Iris pigment epithelial cell (primary cell): ENCODE measurements at places on chromosomes 7 and 10.

DNA sequence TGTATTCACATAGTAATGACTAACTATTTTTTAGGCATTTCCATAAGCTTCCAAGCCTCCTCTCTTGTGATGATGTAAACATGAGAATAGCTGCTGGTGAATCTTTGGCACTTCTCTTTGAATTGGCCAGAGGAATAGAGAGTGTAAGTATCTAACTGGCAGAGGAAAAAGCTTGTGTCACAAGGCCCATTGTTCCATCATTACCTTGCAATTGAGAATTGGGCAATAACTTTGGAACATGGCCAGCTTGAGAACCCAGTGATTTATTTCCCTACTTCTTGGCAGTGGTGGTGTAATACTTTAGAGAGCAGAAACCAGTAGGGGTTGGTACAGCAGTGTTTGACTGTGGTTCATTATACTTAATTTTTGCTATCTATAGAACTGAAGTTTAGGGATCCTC lies 12.0 kb downstream of the IFRD1 start:
- DNase-seq = peak; percentile 92

DNA sequence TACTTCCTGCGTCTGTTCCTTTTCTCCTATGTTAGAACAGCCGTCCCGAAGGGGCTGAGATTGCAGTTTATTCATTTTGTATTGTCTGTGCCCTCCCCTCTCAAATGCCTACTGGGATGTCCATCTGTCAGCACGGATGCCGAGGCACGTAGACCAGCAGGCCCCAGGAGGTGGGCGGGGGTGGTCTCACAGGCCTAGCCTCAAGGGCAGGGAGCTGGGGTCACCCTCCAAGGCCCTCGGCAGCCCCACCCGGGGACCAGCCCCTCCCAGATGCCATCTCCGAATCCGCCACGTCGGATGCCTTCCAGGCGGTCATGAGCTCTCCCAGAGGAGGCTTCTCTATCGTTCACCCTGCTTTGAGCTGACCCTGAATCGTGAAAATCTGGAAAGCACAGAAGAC lies 59.7 kb downstream of the ELFN1 start:
- DNase-seq = no peak

- no peak for DNase-seq
These were observed 429.1 kb downstream of the ACTR3B start for GRCh38 chr7:153188630-153189029.

GRCh38 chr7:95204618-95205017 lies 119.7 kb downstream of the PON1 start:
- DNase-seq = no peak

- DNase-seq = no peak
These were observed 211.8 kb upstream of the FOXK1 start for GRCh38 chr7:4470246-4470645.

DNA sequence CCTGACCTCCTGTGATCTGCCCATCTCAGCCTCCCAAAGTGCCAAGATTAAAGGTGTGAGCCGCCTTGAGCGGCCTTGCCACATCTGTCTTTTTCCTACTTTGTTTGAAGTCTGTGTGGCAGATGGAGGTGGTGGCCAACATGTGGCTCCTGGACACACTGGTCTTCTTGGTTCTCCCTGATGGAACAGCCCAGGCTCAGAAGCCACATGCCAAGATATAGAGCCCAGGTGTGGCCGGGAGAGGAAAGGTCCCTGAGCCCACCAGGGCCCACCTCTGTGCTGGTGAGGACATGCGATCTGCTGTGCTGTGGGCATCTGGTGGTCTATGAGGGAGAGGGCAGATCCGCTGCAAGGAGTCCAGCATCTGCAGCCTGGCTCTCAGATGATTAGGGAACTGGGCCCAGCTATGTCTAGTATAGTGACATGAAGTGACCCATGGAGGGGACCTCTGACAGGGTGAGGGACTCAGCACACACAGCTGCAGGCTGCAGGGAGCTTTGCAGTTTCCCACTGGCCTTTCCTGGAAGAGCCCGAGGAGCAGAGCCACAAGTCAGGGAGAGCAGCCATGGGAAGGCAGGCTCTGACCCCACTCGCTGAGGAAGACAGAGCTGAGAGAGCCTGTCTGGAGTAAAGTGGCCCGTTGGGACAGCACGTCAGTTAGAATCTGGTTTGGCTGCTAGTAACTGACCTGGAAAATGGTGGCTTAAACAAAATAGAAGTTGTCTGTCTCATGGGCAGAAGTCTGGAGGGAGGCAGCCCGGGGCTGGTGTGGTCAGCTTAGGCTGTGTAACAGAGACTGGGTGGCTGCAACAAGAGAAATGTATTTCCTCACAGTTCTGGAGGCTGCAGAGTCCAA lies 25.9 kb downstream of the ADCY1 start:
- DNase-seq = no peak

- DNase-seq = no peak
These were observed 204.0 kb upstream of the CELF2 start for GRCh38 chr10:10813656-10814055.

DNA sequence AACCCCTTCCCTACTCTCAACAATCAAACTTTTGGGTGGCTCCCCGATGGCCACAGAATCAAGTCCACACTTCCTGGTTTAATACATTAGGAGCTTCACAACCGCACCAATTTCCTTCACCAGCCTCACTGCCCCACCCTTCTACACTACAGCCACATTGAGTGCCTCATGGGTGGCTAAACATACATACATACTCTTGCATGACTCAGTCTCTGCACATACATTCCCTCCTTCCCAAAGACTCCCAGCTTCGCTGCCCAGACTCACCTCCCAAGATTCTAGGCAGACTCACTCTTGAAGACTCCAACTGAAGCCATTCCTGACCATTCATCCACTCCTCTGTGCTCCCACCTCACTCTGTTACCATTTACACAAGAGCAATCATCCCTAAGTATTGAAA lies 15.9 kb downstream of the VPS41 start:
- peak; percentile 23 for DNase-seq

GRCh38 chr7:78487464-78487863 lies 688.9 kb downstream of the PHTF2 start:
- no peak for DNase-seq

DNA sequence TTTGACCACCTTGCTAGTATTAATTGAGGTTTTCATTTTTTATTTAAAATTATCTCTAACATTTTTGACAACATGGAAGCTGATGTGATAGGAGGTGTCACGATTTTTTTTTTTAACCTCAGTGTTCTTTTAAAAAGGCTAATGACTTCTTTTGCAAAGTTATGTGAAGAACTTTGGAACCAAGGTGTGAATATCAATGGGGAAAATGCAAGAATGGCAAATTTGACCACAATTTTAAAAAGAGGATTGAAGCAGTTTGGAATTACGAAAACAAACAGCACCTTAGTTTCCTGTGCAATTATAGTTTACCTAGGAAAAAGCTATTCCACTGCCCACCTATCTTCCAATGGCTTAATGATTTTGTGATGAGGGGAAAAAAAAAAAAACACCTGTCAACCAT lies 232.4 kb downstream of the VTI1A start:
- DNase-seq = no peak

DNA sequence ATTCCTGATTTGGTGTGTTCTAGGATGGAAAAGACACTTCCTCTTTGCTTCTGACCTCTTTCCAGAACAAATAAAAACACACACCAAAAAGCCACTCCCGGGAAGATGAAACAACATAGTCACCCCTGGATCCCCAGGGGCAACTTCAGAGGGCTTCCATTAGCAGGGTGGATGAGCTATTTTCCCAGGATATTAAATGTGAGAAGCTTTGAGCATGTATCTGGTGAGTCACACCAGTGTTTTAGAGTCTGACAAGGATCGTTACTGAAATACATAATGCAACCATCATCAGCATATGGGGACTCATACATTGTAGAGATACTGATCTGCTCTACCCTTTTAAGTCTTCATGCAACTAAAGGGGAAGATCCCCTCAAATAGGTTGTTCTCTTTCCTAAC lies 115.5 kb upstream of the ZNF438 start:
- DNase-seq = peak; percentile 80

DNA sequence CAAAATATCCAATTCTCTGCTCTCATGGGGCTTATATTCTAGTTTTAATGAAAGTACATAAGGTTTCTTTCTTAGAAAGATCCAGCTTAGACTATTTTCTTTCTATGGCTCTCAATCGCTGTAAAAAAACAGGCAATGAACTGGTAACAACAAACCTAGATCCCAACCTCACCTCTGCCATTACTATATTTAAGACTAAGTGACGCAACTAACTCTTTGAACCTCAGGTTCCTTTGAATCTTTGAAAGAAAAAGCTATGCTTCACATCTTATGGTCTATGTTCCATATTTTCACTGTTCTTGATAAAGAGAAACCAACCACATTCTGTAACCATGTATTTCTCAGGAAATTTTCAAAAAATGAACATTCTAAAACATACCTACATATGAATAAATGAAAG lies 88.5 kb downstream of the ELAPOR2 start:
- no peak for DNase-seq

DNA sequence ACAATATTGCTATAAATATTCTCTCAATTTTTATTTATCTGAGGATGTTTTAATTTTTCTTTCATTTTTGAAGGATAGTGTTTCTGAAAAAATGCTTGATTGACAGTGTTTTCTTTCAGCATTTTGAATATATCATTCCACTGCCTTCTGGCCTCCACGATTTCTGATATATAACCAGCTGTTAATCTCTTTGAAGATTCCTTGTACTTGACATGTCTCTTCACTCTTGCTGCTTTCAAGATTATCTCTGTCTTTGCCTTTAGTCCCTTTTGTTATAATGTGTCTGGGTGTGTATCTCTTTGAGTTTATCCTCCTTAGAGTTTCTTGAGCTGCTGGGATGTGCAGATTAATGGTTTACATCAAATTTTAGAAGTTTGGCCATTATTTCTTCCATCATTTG lies 22.8 kb upstream of the DNAJC1 start:
- DNase-seq = no peak

- DNase-seq = no peak
These were observed 19.8 kb upstream of the SLC29A3 start for GRCh38 chr10:71299071-71299785.

- no peak for DNase-seq
These were observed 209.5 kb upstream of the PITRM1 start for GRCh38 chr10:3382092-3382491.

- DNase-seq = no peak
These were observed 457 bp downstream of the ACADSB start for GRCh38 chr10:123009105-123009820.

GRCh38 chr10:82308641-82309040 lies 433.6 kb downstream of the NRG3 start:
- DNase-seq = no peak
